ENCODE measurements at places on chromosomes 13 and 19.

GRCh38 chr19:44649578-44650145, 6.0 kb downstream of the PVR start:
- DNase-seq = no peak
- peaks cover 4% of the 10 kb centered on the region for H3K4me1 ChIP-seq
- H3K27ac ChIP-seq = no peak overlapping the region
- no peak overlapping the region for H3K4me3 ChIP-seq

DNA sequence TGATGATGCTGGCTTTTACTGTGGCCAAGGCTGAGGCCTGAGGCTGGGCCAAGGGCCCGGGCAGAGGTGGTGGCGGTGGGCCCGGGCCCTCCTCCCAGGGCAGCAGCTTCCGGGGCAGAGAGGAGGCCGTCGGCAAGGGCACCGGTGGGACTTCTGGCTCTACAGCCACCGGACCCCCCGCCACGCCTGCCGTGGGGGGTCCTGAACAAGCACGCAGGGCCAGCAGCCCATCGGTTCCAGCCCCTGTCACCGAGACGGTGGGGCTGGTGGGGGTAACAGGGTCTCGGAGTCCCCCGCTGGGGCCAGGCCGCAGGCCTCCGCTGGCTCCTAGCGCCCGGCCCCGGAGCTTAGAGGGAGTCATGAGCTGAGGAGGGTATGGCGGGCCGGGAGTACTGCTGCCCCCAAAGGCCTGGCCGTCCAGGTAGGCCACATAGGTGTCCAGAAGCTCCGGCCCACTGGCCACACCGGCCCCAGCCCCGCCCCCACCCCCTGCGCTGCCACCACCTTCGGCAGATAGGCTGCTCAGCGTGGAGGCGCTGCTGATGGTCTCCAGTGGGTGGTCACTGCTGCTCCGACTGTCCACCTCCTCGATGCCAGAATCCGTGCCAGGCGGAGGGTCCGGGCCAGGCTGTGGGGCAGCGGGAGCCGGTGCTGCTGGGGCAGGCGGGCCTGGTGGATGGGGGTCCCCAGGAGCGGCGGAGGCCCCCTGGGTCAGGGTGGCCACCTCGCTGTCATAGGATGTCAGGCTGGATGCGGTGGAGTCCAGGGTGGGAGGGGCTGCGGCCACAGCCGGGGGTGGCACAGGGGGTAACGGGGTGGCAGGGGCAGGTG, 17.3 kb downstream of the C19orf81 start:
- peaks cover 4% of the 10 kb centered on the region for H3K4me1 ChIP-seq
- H3K27me3 ChIP-seq = peaks cover 69% of the 10 kb centered on the region
- H3K36me3 ChIP-seq = no peaks in the 10 kb centered on the region
- no peak for DNase-seq

DNA sequence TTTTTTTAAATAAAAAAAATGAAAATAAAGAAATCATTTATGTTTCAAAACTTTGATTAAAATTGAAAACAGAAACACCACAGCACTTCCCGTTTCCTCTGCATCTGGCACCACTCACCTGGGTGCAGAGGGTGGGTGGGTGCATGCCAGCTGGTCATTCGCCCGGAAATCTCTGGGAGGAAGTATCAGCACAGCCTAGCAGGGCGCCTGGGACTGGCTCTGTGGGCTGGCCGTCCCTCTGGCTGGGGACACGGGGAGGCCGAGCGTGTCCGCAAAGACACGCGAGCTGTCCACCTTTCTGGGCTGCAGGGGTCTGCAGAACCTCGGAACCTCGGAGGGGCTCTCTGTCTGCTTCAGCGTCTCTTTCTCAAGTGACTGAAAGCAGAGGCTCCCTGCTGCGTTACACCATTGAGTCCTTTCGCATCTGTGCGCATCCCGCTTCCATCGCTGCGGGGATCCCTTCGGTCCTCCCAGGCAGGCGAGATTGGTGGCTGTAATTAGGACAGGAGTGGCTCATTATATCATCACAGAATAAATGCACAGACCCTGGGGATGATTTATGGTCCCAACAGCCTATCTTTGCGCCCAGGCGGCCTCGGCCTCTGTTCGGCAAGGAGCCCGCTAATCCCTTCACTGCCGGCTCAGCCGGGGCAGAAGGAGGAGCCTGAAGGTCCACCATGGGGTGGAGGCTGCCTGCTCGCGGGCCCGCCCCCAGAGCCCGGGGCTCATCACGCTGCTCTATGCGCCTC, 17.2 kb downstream of the CRTC1 start:
- H3K36me3 ChIP-seq = no peaks in the 10 kb centered on the region
- peaks cover 9% of the 10 kb centered on the region for H3K4me1 ChIP-seq
- DNase-seq = peak; percentile 27

- peaks cover 8% of the 10 kb centered on the region for H3K27me3 ChIP-seq
- peaks cover 20% of the 10 kb centered on the region for H3K4me1 ChIP-seq
- no peaks in the 10 kb centered on the region for H3K36me3 ChIP-seq
- DNase-seq = no peak
- no peak overlapping the region for H3K27ac ChIP-seq
Observed at GRCh38 chr13:26061947-26062346, 10.1 kb upstream of the SHISA2 start.

- H3K4me3 ChIP-seq = peak overlapping the region; percentile 96
- no peak for DNase-seq
- peaks cover 3% of the 10 kb centered on the region for H3K36me3 ChIP-seq
- H3K4me1 ChIP-seq = peaks cover 29% of the 10 kb centered on the region
- peak overlapping the region; percentile 86 for H3K27ac ChIP-seq
Observed at GRCh38 chr13:48000559-48001113, 437 bp downstream of the SUCLA2 start.

- H3K36me3 ChIP-seq = peaks cover 3% of the 10 kb centered on the region
- H3K4me3 ChIP-seq = no peak overlapping the region
- no peak overlapping the region for H3K27ac ChIP-seq
Observed at GRCh38 chr19:391726-392374, 17.1 kb downstream of the C2CD4C start.

DNA sequence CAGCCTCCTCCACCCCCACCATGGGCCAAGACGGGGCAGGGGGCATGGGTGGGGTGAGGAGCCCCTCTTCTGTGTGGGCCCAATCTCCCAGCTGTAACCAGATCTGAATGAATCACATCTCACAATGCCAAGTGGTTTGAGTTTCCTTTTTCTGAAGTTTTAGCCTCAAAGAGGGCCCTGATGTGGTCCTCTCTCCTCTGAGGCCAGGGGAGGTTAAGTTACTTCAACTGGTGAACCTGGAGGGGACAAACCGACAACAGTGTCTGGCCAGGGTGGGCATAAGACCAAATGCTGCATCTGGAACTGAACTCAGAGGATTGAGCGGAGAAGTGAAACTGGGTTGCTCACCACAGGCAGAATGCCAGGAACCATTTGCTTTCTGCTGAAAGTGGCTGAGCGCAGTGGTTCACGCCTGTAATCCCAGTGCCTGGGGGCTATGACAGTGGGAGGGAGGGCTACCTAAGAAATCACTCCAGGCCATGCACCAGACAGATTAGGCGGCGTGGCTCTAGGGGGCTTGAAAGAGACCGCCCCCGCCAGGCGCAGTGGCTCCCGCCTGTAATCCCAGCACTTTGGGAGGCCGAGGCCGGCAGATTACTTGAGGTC, 15.4 kb upstream of the IRGC start:
- DNase-seq = no peak
- no peak overlapping the region for H3K4me3 ChIP-seq
- no peak overlapping the region for H3K27ac ChIP-seq
- H3K4me1 ChIP-seq = peaks cover 10% of the 10 kb centered on the region
- no peaks in the 10 kb centered on the region for H3K36me3 ChIP-seq
- H3K27me3 ChIP-seq = peaks cover 42% of the 10 kb centered on the region

GRCh38 chr13:93539914-93540313, 313.3 kb downstream of the GPC6 start:
- H3K4me3 ChIP-seq = no peak overlapping the region
- H3K4me1 ChIP-seq = no peaks in the 10 kb centered on the region
- no peak overlapping the region for H3K27ac ChIP-seq
- no peaks in the 10 kb centered on the region for H3K27me3 ChIP-seq

DNA sequence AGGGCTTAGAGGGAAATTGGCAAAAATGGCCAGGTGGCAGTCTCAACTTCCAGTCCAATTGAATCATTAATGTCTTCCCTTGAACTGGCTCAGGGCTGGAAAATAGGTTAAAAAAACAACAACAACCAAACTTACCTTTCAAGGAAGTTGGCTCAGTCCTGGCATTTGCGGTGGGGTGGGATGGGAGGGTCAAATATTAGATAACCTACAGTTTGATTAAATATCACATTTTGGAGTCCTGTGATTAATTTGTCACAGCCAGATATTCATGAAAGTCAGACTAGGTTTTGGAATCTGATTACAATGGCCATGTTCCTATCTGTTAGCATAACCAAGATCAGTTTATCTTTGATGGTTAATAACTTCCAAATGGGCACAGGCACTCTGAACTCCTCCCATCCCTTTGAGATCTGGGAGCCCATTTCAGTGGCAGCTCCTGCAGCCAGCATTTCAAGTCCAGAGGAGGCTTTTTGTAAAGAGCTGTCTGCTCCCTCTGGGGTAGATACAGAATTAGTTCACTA, 7.8 kb upstream of the DZIP1 start:
- no peak overlapping the region for H3K4me3 ChIP-seq
- no peaks in the 10 kb centered on the region for H3K36me3 ChIP-seq
- DNase-seq = no peak
- no peaks in the 10 kb centered on the region for H3K4me1 ChIP-seq

GRCh38 chr13:77740931-77741596, 43.6 kb downstream of the SLAIN1 start:
- H3K27ac ChIP-seq = no peak overlapping the region
- H3K4me1 ChIP-seq = peaks cover 31% of the 10 kb centered on the region
- no peak for DNase-seq
- H3K4me3 ChIP-seq = peak overlapping the region; percentile 3
- peaks cover 1% of the 10 kb centered on the region for H3K36me3 ChIP-seq
- no peaks in the 10 kb centered on the region for H3K27me3 ChIP-seq

All from neural crest cell (in vitro differentiated cells).